Neural progenitor cell (in vitro differentiated cells): ENCODE measurements at places on chromosomes 1 and 21. TPM values are rescaled to one million over a fixed set of nuclear protein-coding genes. Genes with fewer than 3 reads are reported as not detected.
A peak's percentile ranks its signal among the peaks of the same experiment; 100 is the strongest.

C8A gene
- total RNA-seq: not detected in 2 replicates

GRCh38 chr1:27136236-27136551, 18.7 kb downstream of the SLC9A1 start:
- no peak for DNase-seq
- no peak overlapping the region for H3K27ac ChIP-seq
- H3K36me3 ChIP-seq: no peaks in the 10 kb centered on the region
- H3K4me1 ChIP-seq: peaks cover 7% of the 10 kb centered on the region

CYP2J2 gene
- total RNA-seq: 0.07 and 0.19 TPM in 2 replicates

- no peak overlapping the region for H3K4me3 ChIP-seq
- H3K36me3 ChIP-seq: no peaks in the 10 kb centered on the region
- H3K27me3 ChIP-seq: no peaks in the 10 kb centered on the region
- H3K4me1 ChIP-seq: no peaks in the 10 kb centered on the region
- no peak for DNase-seq
These were observed 111.5 kb upstream of the ZC3H11B start for GRCh38 chr1:219724440-219724839.

DNA sequence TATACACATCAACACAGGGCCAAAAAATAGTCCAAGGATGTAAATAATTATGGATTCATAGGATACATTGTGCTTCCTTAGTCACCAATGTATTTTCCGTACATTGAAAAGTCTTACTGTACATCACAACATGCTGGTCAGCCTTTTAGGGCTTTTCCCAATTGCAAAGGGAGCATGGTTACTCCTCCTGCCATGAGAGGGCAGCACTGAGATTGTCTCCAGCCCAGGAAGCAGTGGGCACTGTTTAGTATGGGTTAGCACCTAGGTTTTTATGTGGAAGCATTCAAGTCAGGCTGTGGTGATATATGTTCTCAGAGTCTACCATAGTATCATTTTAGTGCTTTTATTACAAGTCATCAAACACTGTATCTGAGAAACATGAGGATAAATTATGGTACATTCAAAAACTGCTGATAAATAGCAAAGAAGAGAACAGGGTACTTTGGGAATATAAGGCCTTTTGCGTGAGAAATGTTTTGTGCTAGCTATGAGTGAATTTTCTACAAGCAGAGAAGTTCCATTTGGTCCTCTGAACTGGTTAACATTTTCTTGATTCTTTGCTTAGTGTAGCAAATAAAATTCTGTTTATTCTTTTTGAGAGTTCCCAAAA, 34.0 kb downstream of the ST6GALNAC5 start:
- peaks cover 7% of the 10 kb centered on the region for H3K4me1 ChIP-seq
- no peaks in the 10 kb centered on the region for H3K27me3 ChIP-seq
- no peak overlapping the region for H3K4me3 ChIP-seq
- no peaks in the 10 kb centered on the region for H3K36me3 ChIP-seq

SDC3 gene
- total RNA-seq: 23.0 and 45.1 TPM in 2 replicates

DNA sequence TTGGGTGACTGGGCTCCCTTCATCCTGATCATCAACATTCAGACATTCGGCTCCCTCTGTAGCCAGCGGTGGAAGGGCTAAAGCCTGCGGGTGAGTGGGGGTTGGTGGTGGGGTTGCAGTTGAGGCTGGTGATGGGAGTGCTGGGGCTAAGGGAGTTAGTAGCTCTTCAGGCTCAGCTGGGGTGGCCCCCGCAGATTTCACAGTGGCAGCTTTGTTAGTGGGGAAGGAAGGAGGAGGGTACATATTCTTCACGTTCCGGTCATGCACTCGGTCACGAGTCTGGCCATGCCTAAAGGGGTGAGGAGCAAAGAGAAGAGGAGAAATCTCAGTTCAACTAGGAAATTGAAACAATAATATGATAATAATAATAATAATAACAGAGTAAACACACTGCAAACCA, 6.8 kb downstream of the PSMB4 start:
- H3K36me3 ChIP-seq: peaks cover 19% of the 10 kb centered on the region
- H3K4me1 ChIP-seq: no peaks in the 10 kb centered on the region
- no peak overlapping the region for H3K27ac ChIP-seq
- no peaks in the 10 kb centered on the region for H3K27me3 ChIP-seq
- no peak overlapping the region for H3K4me3 ChIP-seq

- no peak overlapping the region for H3K4me3 ChIP-seq
- no peak for DNase-seq
- no peaks in the 10 kb centered on the region for H3K4me1 ChIP-seq
- H3K27me3 ChIP-seq: no peaks in the 10 kb centered on the region
- no peaks in the 10 kb centered on the region for H3K36me3 ChIP-seq
These were observed 71.5 kb downstream of the MAP10 start for GRCh38 chr1:232876506-232877364.

DNA sequence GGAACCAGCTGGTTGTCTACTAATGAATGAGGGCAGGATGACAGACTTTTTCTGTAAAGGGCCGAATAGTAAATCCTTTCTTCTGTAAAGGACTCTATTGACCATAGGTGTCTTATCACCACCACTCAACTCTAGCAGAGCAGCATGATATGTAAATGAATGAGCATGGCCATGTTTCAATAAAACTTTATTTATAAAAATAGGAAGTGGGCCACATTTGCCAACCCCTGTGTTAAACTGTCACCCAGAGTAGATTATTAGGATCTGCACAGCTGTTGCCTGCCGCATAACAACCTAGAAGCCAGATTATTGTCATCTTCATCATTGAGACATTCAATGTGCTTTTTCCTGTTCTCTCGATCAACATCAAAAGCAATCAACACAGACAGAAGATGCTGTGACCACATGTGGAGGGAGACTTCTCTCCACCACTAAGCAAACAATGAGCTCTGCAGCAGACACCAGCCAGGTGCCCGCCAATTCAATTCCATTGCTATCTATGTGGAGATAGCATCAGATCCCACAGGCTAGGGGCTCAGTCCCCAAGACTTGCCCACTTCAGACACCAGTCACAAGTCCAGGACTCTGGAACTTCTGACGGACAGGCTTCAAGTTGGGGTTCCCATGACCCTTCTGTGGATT, 6.8 kb upstream of the EFHD2 start:
- H3K27me3 ChIP-seq: peaks cover 12% of the 10 kb centered on the region
- no peak overlapping the region for H3K27ac ChIP-seq
- H3K36me3 ChIP-seq: no peaks in the 10 kb centered on the region
- H3K4me1 ChIP-seq: no peaks in the 10 kb centered on the region
- H3K4me3 ChIP-seq: no peak overlapping the region

DNA sequence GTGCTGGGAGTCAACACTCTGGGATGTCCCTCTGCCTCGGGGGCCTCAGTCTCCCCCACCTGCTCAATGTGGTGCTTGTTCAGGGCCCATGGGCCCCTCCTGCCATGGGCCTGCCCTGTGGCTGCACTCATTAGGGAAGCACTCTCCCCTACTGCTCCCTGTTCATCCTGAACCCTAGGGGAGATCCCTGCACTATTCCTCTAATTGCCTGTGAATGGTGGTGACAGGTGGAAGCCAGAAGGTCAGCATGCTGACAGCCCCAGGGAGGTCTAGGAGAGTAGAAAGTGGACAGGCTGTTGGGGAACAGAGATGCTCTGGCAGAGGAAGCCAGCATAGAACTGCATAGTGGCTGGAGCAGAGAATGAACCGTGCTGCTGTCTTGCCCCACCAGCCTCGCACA, 217.6 kb downstream of the TRABD2B start:
- no peak for DNase-seq
- H3K36me3 ChIP-seq: no peaks in the 10 kb centered on the region
- H3K4me1 ChIP-seq: peaks cover 20% of the 10 kb centered on the region
- H3K4me3 ChIP-seq: no peak overlapping the region
- H3K27ac ChIP-seq: no peak overlapping the region

DNA sequence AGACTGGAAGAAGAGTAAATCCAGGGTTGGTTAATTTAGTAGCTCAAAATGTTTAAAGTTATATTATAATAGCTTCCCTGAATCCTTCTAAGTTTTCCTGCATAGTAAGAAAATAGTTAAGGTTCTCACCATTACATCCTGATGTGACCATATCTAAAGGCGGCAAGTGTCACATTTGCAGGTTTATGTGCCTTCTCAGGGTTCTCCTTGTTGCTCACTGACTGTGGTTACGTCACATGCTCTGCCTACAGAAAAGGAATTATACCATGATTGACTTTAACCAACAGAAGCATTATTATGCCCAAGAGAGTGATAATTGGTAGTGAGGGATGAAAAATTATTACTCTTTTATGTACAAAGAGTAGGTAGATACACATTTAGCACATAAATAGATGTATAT, 539.8 kb downstream of the PTPRC start:
- H3K27me3 ChIP-seq: no peaks in the 10 kb centered on the region
- no peaks in the 10 kb centered on the region for H3K36me3 ChIP-seq
- no peak overlapping the region for H3K4me3 ChIP-seq
- H3K4me1 ChIP-seq: peaks cover 3% of the 10 kb centered on the region

OR14K1 gene
- total RNA-seq: not detected in 2 replicates

DNA sequence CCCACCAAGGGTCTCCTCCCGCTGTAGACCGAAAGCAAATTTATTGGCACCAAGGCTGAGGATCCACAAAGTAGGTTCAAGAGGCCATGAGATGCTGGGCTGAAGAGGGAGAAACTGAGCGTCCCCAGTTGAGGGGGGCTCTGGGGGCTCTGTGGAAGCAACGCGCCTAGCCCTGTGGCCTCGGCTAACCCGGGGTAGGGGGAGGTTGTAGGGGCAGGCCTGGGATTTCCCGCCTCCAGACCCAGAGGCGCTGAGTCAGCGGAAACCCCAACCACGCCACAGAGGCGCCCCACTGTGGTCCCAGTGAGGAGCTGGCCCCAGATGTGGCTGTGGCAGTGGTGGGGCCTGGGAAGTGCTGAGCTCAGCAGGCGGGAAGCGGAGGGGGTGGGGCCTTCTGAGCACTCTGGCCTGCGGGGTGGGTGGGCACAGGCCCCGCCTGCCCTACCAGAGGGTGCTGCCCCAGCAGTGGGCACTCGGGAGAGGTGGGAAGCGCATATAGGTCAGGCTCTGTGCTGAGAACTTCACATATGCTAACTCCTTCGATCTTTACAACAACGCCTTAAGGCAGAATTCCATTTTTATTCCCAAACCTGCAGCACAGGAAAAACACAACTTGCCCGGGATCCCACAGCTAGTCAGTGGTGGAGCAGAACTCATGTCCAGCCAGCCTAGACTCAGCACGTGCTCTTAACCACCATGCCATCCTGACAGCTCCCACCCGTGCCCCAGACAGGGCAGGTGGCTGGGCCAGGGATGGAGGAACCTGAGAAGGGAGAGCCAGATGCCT, 1.5 kb upstream of the COL16A1 start:
- no peaks in the 10 kb centered on the region for H3K36me3 ChIP-seq
- peaks cover 19% of the 10 kb centered on the region for H3K4me1 ChIP-seq
- H3K27ac ChIP-seq: no peak overlapping the region
- H3K4me3 ChIP-seq: no peak overlapping the region
- H3K27me3 ChIP-seq: peaks cover 19% of the 10 kb centered on the region
- peak; percentile 68 for DNase-seq

- H3K27ac ChIP-seq: no peak overlapping the region
- H3K4me1 ChIP-seq: peaks cover 28% of the 10 kb centered on the region
- H3K27me3 ChIP-seq: no peaks in the 10 kb centered on the region
- H3K36me3 ChIP-seq: no peaks in the 10 kb centered on the region
These were observed 113.1 kb downstream of the PBX1 start for GRCh38 chr1:164671966-164672571.

DCST2 gene
- 1.8 and 2.0 TPM in 2 replicates for total RNA-seq

DNA sequence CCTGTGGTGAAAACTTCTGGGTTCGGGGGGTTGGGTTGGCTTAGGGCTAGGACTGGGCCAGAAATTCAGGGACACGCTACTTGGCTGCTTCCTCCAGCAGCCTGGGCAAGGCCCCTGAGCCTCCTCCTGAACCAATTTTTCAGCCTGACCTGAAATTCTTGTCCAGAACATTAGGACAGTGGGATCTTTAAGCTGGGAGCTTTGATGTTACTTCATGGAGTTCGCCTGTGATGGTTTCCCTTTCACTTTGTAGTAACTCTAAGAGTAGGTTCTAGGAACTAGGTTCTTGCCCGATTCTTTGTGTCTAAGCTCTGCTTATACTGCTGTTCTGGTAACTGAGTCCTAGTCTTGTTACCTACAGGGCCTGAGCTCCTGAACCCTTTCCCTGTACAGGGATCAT, 75.3 kb downstream of the S1PR1 start:
- peaks cover 29% of the 10 kb centered on the region for H3K27me3 ChIP-seq
- no peak for DNase-seq
- no peak overlapping the region for H3K4me3 ChIP-seq
- peaks cover 19% of the 10 kb centered on the region for H3K4me1 ChIP-seq
- H3K36me3 ChIP-seq: no peaks in the 10 kb centered on the region

FAM110D gene
- total RNA-seq: 0.28 and 0.50 TPM in 2 replicates

DNA sequence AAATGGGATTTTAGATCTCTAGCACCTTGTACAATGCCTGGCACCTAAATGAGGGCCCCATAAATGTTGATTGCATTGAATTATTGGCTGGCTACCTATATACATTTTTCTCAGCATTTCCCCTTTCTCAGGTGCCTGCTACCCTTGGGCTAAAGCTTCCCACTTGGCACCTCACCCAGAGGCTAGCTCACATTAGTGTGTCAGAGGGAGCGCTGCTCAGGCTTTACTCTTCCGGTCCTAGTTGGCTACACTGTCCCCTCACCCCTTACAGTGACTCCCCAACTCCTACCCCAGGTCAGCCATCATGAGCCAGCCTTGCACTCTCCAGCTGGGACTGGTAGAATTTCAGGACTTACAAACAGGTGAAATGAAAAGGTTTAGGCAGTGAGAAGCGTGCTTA, 9.5 kb downstream of the TRAF5 start:
- H3K36me3 ChIP-seq: no peaks in the 10 kb centered on the region
- H3K4me1 ChIP-seq: peaks cover 3% of the 10 kb centered on the region
- DNase-seq: no peak
- no peak overlapping the region for H3K27ac ChIP-seq
- H3K27me3 ChIP-seq: no peaks in the 10 kb centered on the region
- H3K4me3 ChIP-seq: no peak overlapping the region

DNA sequence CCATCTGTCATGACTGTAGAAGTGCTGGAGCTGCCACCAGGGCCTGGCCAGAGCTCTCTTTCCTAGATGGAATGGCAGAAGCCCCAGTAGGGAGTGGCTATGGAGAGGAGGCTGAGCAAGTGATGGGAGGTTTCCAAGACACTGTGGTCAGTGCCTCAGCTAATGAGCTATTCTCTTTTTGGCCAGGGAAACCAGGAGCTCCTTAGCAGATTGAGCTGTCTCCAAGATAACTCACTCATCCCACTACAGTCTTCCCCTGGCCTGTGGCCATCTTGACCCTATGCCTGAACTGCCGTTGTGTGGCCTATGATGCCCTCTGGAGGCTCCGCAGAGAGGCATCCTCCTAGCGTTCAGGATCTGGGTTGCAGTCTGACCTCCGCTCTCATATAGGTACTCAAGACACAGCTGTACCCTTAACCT, 60.5 kb downstream of the ERI3 start:
- H3K27me3 ChIP-seq: no peaks in the 10 kb centered on the region
- peaks cover 3% of the 10 kb centered on the region for H3K4me1 ChIP-seq
- DNase-seq: peak; percentile 66

DNA sequence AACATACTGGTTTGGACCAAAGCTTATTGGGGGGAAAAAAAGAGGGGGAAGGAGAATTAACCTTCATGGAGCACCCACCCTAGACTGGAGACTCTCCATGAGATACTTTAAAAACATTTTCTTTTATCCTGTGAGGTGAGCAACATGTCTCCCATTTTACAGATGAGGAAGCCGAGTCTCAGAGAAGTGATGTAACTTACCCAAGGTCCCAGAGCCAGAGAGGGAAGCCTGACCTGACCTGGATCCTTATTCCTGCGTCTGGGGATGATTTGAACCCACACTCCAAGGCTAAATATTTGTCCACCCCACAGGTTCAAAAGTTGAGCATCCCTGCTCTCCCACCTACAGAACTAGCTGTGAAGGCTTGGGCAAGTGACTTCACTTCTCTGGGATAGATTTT, 137.9 kb upstream of the JUN start:
- peaks cover 1% of the 10 kb centered on the region for H3K4me1 ChIP-seq
- DNase-seq: no peak
- H3K36me3 ChIP-seq: no peaks in the 10 kb centered on the region
- no peak overlapping the region for H3K27ac ChIP-seq
